ENCODE measurements at places on chromosomes 4 and X. TPM values are rescaled to one million over a fixed set of nuclear protein-coding genes. Genes with fewer than 3 reads are reported as not detected.
A peak's percentile ranks its signal among the peaks of the same experiment; 100 is the strongest.

TECRL gene
- not detected for total RNA-seq

SGMS2 gene
- 36.6 TPM for total RNA-seq

ADRA2C gene
- 28.1 TPM for total RNA-seq

ZNF732 gene
- total RNA-seq = not detected

GRCh38 chrX:110692866-110693265, 102.8 kb downstream of the CHRDL1 start:
- H3K36me3 ChIP-seq = no peaks in the 10 kb centered on the region
- no peak for DNase-seq
- H3K27ac ChIP-seq = no peak overlapping the region
- no peak overlapping the region for H3K4me3 ChIP-seq

DNA sequence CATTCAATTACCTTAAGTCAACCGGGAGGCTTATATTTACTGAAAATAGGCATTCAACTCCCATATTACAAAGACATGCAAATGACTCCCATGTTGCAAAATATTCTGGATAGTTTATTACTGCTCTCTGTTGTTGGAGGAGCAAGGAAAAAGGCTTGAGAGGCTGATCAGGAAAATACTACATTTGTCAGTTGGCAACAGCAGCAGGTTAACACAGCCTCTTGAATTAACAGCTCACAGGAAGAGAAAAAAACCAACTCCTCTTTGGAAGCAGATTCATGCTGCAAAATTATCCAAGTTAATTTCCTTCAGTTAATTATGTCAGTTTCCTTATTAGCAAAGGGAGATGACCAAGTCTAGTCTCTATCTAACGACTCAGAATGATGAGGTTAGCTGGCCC, 238.9 kb downstream of the MAML3 start:
- H3K36me3 ChIP-seq = no peaks in the 10 kb centered on the region
- H3K4me3 ChIP-seq = no peak overlapping the region
- DNase-seq = no peak
- no peak overlapping the region for H3K27ac ChIP-seq
- no peaks in the 10 kb centered on the region for H3K4me1 ChIP-seq

DNA sequence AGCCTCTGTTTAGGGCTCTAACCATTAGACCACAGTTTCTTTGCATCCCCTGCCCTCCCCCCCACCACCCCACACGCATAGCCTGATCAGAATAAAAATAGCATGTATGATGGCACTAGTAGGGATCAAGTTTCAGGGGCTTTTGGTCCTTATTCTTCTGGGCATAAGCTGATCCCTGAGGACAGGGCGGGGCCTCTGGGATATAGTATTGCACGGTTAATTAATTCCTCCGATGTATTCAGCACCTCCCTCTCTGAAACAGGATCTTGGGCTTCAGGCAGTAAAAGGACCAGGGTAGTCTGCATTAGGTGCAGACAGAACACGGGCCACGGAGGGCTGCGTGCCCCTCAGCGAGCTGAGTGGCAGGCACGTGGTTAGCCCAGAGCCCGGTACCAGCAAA, 57.1 kb downstream of the ELF4 start:
- H3K4me1 ChIP-seq = no peaks in the 10 kb centered on the region
- no peaks in the 10 kb centered on the region for H3K27me3 ChIP-seq
- peaks cover 14% of the 10 kb centered on the region for H3K36me3 ChIP-seq
- no peak overlapping the region for H3K27ac ChIP-seq
- no peak for DNase-seq
- no peak overlapping the region for H3K4me3 ChIP-seq

DNA sequence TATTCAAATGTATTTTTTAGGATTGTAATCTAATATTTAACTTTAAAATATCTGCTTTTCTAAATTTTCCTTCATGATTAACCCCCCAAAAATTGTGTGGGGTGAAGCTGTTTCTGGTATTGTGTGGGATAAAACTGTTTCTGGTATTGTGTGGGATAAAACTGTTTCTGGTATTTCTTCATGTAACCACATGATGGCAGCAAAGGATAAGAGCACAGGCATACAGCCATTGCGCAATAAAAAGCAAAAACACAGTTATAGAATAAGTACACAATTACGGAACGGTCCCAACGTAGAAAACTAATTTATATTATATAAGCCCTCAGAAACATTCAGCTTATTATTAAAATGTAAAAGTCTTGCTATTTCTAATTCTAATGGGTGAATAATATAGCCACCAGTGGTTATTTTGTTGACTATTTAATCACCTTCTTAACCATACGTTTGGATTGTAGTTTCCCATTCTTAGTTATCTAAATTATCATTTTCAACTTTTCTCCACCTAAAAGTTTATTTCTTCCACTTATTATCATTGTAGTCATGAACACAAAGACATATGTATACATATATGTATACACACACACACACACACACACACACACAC, 333.9 kb upstream of the FSTL5 start:
- H3K36me3 ChIP-seq = no peaks in the 10 kb centered on the region
- H3K4me3 ChIP-seq = no peak overlapping the region
- no peaks in the 10 kb centered on the region for H3K4me1 ChIP-seq
- H3K27ac ChIP-seq = no peak overlapping the region
- DNase-seq = peak; percentile 15

- no peaks in the 10 kb centered on the region for H3K4me1 ChIP-seq
- no peaks in the 10 kb centered on the region for H3K27me3 ChIP-seq
- DNase-seq = no peak
- no peak overlapping the region for H3K4me3 ChIP-seq
- no peak overlapping the region for H3K27ac ChIP-seq
These were observed 172.8 kb upstream of the APOOL start for GRCh38 chrX:84830836-84831235.

- H3K36me3 ChIP-seq = no peaks in the 10 kb centered on the region
- H3K27me3 ChIP-seq = no peaks in the 10 kb centered on the region
- H3K4me1 ChIP-seq = no peaks in the 10 kb centered on the region
- H3K4me3 ChIP-seq = no peak overlapping the region
- no peak overlapping the region for H3K27ac ChIP-seq
These were observed 484.2 kb upstream of the BOD1L1 start for GRCh38 chr4:14111730-14112181.

DNA sequence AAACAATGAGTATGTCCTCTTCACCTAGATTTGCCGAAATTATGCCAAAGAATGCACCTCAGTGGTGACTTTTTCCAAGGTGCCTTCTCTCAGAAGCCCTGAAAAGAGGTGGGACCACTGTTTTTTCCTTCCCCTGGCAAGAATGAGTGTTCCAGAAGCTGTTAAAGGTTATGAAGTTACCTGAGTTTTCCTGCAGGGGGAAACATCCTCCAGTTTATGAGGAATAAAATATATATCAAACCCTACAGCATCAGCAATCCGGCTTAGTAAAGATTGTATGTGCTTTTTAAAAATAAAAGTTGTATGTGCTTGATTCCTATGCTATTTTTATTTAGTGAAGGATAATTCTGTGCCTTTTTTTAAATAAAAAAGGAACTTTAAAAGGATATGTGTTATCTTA, 73.3 kb downstream of the RBM46 start:
- no peaks in the 10 kb centered on the region for H3K27me3 ChIP-seq
- no peak overlapping the region for H3K4me3 ChIP-seq
- peak; percentile 16 for DNase-seq
- H3K36me3 ChIP-seq = no peaks in the 10 kb centered on the region

- no peak overlapping the region for H3K4me3 ChIP-seq
- no peak for DNase-seq
- no peaks in the 10 kb centered on the region for H3K27me3 ChIP-seq
- H3K36me3 ChIP-seq = no peaks in the 10 kb centered on the region
- no peaks in the 10 kb centered on the region for H3K4me1 ChIP-seq
- no peak overlapping the region for H3K27ac ChIP-seq
These were observed 41.4 kb downstream of the ABHD18 start for GRCh38 chr4:128006592-128006991.

- H3K4me3 ChIP-seq = no peak overlapping the region
- no peaks in the 10 kb centered on the region for H3K36me3 ChIP-seq
- H3K27me3 ChIP-seq = peaks cover 6% of the 10 kb centered on the region
- no peak for DNase-seq
- H3K4me1 ChIP-seq = no peaks in the 10 kb centered on the region
These were observed 1.6 kb upstream of the REELD1 start for GRCh38 chr4:146212781-146213180.

GRCh38 chrX:15515931-15516330, 15.3 kb downstream of the BMX start:
- no peaks in the 10 kb centered on the region for H3K27me3 ChIP-seq
- H3K27ac ChIP-seq = no peak overlapping the region
- DNase-seq = no peak
- H3K4me1 ChIP-seq = no peaks in the 10 kb centered on the region
- H3K36me3 ChIP-seq = no peaks in the 10 kb centered on the region

Data from HCT116 (cell line).